Occipital lobe (tissue), 3 donors: ENCODE measurements at places on chromosomes 4 and X. TPM values are rescaled to one million over a fixed set of nuclear protein-coding genes. Genes with fewer than 3 reads are reported as not detected.

LRAT gene
- 0.78 TPM for total RNA-seq

FIP1L1 gene
- 115 TPM for total RNA-seq

EMCN gene
- total RNA-seq: 4.2 TPM

GRCh38 chr4:147480891-147481576, at the start of gene EDNRA:
Gene EDNRA, plus strand, starts transcription at chr4:147481097. Its CDS starts 4,585 bp downstream, at chr4:147485682.
- no peak for DNase-seq
